Central memory CD8-positive, alpha-beta T cell (primary cell): ENCODE measurements at places on chromosomes 5 and 9.

DNA sequence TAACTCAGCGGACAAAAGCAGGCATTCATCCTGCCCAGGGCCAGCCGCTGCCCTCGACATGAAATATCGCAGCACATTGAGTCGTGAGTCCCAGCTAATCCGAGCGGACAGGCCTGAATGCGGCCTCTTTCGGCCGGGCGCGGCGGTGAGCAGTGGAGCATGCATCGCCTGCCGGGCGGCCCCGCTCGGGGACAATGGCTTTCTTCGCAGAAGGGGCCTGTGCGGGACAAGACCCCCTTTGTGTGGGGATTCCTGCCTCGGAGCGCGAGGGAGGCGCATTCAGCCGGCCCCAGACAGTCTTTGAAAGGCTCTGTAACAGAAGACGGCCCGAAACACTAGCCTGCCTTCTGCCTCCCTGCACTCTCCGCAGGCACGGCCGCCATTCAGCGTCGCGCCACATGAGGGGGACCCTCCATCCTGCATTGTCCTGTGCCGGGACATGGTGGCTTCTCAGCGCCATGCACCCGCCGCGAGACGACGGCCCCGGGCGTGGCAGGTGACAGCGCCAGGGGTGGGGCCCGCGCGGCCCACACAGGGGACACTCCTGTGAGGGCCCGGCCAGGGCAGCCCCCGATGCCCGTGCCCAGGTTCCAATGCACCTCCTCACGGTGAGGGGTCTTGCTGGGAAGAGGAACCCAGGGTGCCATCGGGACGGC lies 52.0 kb downstream of the EXD3 start:
- DNase-seq: no peak
- no peak overlapping the region for H3K4me3 ChIP-seq
- no peaks in the 10 kb centered on the region for H3K36me3 ChIP-seq
- no peaks in the 10 kb centered on the region for H3K4me1 ChIP-seq
- H3K27ac ChIP-seq: no peak overlapping the region

- H3K4me1 ChIP-seq: no peaks in the 10 kb centered on the region
- no peaks in the 10 kb centered on the region for H3K36me3 ChIP-seq
- no peak overlapping the region for H3K27ac ChIP-seq
- no peak for DNase-seq
- peaks cover 18% of the 10 kb centered on the region for H3K27me3 ChIP-seq
These were observed 260.2 kb upstream of the NR4A3 start for GRCh38 chr9:99561509-99561917.

DNA sequence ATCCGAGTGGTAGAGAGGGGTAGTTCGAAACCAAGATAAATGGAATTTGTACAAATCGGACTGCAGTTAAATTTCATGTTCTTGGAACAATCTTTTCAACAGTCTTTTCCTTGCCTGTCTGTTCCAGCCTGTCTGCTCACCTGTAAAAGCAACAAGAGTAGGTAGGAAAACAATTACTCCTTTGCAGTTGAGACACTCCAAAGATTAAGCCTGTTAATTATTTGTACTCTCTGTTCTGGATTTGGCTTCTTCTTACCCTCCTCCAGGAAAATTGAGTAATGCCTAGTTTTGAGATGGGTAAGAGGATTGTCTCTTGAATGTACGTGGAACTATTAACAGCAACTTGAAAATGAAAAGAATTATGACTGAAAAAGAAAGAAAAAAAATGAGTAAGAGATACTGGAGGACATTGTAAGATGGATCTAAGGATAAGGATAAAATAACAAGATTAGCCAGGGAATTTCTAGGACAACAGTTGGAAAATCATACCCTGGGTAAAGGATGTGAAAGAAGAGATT lies 24.3 kb downstream of the SPAAR start:
- no peaks in the 10 kb centered on the region for H3K36me3 ChIP-seq
- H3K4me1 ChIP-seq: no peaks in the 10 kb centered on the region
- no peak overlapping the region for H3K4me3 ChIP-seq
- H3K27me3 ChIP-seq: no peaks in the 10 kb centered on the region
- no peak overlapping the region for H3K27ac ChIP-seq

DNA sequence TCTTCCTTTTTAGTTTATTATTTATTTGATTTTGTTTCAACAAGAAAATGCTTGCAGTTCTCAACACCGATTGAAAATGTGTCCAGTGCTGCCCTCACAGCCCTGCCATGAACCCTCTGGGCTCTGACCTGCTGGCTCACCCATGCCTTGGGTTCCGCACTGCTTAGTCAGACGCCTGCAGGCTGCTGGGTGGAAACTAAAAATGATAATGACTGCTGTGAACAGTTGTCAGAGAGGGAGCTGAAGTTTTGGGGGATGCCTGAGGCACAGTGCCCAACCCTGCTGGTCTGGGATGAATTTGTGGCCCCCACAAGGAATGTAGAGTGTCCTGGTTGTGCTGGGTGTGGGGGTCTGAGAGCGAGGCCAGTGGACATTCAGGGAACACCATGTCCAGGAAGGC lies 22.2 kb upstream of the CFAP157 start:
- H3K36me3 ChIP-seq: peaks cover 1% of the 10 kb centered on the region
- DNase-seq: no peak
- H3K27me3 ChIP-seq: peaks cover 20% of the 10 kb centered on the region
- H3K4me3 ChIP-seq: no peak overlapping the region

DNA sequence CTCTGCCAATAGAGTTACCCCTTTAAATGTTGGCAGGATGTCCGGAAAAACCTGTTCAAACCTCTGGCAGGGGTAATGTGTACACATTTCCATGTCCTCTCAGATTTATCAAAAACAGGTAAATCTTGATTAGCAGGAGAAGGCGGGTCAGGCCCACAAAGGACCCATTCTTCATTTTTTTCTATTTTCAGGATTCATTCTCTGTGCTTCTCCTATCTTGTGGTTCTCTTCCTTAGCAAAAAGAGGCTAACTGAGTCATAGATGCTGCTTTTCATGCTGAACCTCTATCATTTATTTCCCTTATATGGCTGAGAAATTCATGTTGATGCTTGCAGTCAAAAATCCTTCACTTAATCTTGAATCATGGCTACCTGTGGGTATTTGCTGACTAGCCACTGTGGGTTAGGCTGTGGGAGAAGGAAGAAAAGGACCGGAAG lies 112.7 kb upstream of the IQGAP2 start:
- H3K4me1 ChIP-seq: peaks cover 4% of the 10 kb centered on the region
- H3K36me3 ChIP-seq: peaks cover 4% of the 10 kb centered on the region
- H3K27me3 ChIP-seq: no peaks in the 10 kb centered on the region
- H3K27ac ChIP-seq: no peak overlapping the region
- H3K4me3 ChIP-seq: no peak overlapping the region

DNA sequence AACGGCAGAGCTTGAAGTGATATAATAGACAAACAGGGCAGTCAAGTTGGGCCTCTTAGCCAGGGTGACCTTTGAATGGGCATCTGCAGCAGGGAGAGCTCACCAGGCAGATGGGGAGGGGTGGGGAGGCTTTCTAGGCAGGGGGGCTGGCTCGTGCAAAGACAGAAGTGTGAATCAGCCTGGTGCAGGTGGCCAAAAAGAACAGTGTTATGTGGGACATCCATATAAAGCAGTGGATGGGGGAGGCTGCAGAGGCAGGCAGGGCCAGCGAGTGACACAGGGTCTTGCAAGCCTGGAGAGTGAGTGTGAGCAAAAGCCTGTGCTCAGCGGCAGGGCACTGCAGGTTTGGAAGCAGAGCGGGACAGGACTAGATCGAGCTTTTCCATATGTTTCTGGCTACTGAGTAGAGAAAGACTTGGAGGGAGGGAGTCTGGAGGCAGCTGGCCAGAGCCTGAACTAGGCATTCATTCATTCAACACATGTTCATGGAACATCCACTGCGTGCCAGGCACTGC lies 14.2 kb upstream of the TTLL11 start:
- H3K4me1 ChIP-seq: no peaks in the 10 kb centered on the region
- no peaks in the 10 kb centered on the region for H3K27me3 ChIP-seq
- no peaks in the 10 kb centered on the region for H3K36me3 ChIP-seq
- H3K4me3 ChIP-seq: no peak overlapping the region
- no peak overlapping the region for H3K27ac ChIP-seq

DNA sequence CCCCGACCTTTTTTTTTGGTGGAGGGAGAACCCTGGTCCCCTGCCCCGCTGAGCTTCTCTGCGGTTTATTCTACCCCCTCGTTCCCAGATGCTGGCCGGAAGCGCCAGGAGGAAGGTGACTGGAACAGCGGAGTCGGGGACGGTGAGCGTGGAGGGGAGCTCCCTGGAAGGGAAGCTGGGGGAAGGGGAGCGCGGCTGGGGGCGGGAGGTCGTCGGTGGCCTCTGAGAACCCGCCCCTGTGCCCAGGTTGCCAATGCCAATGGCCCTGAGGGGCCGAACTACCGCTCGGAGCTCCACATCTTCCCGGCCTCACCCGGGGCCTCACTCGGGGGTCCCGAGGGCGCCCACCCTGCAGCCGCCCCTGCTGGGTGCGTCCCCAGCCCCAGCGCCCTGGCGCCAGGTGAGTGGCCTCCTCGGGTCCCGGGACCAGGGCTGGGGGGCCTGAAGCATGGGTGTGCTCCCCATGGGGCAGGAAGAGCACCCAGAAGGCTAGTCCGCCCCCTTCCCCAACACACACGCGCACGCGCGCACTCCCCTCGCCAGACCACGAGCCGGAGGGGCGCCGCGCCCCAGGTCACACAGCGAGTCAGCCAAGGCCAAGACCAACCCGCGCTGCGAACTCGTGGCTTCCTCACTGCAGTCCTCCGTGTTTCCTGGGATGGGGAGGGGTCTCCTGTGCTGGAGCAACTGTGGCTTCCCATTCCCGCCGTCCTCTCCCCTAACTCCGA lies 10.6 kb downstream of the MYOZ3 start:
- peaks cover 9% of the 10 kb centered on the region for H3K4me1 ChIP-seq
- peaks cover 20% of the 10 kb centered on the region for H3K27me3 ChIP-seq
- H3K4me3 ChIP-seq: peak overlapping the region; percentile 60
- DNase-seq: no peak
- H3K27ac ChIP-seq: no peak overlapping the region

GRCh38 chr5:132639706-132640130 lies 18.3 kb upstream of the IL13 start:
- H3K27ac ChIP-seq: no peak overlapping the region
- peaks cover 36% of the 10 kb centered on the region for H3K36me3 ChIP-seq
- peaks cover 5% of the 10 kb centered on the region for H3K4me1 ChIP-seq
- no peak for DNase-seq
- H3K27me3 ChIP-seq: no peaks in the 10 kb centered on the region

DNA sequence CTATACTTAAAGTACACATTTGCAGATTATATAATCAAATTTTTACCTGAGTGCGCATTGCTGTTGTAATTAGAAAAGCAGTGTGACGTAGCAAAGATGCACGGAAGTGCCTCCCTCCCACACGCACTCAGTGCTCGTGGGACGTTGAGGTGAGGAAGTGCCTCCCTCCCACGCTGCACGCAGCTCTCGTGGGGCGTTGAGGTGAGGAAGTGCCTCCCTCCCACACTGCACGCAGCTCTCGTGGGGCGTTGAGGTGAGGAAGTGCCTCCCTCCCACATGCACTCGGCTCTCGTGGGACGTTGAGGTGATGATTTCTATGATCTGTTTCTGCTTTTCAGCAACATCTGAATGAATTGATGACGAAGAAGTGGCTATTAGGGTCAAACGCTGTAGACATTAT lies 21.0 kb downstream of the EXOC3 start:
- peaks cover 10% of the 10 kb centered on the region for H3K4me1 ChIP-seq
- H3K27ac ChIP-seq: peak overlapping the region; percentile 46
